Stimulated activated CD8-positive, alpha-beta memory T cell treated with anti-CD3 and anti-CD28 coated beads, Interleukin-15, amount 100 ng/mL, for 48 hours (primary cell): ENCODE measurements at places on chromosomes 6 and 20.

- no peak for DNase-seq
Observed at GRCh38 chr6:136656121-136656520, 105.9 kb upstream of the MAP7 start.

- DNase-seq, result no peak
Observed at GRCh38 chr6:140857739-140858380, 1274.9 kb upstream of the GJE1 start.

GRCh38 chr6:15887491-15888461 lies 224.9 kb upstream of the DTNBP1 start:
- no peak for DNase-seq

DNA sequence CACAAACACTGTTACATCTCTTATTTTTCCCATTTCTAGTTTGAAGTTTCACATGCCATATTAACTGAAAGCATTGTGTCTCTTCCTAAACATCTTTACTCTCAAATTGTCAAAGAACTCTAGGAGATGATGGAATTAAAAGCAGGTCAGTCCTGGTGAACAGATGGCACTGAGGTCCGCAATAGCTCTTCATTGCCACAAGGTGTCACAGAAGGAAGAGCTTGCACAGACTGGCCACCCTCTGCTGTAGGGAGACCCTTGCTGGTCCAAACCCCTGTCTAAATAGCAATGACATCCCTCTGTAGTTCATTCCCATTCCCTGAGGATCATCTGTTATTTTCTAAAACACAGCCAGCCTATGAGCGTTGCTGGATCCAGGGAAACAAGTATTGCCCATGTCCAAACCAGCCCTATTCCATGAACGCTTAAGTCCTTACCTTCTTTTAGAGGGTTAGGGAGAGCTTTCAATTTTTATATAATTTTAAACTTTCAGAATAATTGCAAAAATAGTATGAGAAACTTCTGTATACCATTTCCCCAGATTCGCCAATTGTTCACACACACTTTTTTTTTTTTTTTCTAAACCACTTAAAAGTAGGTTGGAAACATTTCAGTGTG lies 10.1 kb upstream of the HDAC2 start:
- no peak for DNase-seq

GRCh38 chr20:15163632-15164031 lies 826.2 kb upstream of the FLRT3 start:
- no peak for DNase-seq

DNA sequence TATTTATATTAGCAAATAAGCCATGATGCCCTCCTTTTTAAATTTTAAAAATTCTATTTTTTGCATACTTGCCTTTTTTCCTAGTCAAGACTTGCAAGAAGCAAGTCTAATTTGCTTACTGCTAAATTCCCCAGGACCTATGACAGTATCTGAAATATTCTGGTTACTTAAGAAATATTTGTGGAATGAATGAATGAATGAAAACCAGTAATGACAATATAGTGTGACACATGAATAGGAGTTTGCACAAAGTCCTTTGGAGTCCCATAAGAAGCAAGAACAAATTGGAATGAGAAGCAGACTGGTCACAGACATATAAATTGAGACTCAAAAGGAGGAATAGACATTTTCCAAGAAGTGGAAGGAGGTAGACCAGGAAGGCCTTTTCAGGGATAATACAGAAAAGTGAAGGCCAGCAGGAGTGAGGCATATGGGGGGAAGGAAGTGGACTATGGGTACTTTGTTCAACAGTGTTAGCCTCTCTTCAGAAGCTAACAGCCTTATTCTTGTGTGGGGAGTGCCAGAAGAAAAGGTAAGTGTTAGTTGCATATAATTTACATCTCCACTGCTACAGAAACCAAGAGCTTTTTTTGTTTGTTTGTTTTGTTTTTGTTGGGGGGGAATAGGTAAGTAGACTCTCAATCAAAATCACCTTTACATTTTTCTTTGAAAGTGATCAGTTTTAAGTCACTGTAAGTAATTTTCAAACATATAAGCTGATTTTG lies 93.6 kb upstream of the FAM184A start:
- DNase-seq, result no peak

GRCh38 chr20:63508072-63508768 lies 9.3 kb upstream of the EEF1A2 start:
- DNase-seq, result no peak

GRCh38 chr6:29479560-29479959 lies 8.2 kb downstream of the MAS1L start:
- DNase-seq, result no peak

DNA sequence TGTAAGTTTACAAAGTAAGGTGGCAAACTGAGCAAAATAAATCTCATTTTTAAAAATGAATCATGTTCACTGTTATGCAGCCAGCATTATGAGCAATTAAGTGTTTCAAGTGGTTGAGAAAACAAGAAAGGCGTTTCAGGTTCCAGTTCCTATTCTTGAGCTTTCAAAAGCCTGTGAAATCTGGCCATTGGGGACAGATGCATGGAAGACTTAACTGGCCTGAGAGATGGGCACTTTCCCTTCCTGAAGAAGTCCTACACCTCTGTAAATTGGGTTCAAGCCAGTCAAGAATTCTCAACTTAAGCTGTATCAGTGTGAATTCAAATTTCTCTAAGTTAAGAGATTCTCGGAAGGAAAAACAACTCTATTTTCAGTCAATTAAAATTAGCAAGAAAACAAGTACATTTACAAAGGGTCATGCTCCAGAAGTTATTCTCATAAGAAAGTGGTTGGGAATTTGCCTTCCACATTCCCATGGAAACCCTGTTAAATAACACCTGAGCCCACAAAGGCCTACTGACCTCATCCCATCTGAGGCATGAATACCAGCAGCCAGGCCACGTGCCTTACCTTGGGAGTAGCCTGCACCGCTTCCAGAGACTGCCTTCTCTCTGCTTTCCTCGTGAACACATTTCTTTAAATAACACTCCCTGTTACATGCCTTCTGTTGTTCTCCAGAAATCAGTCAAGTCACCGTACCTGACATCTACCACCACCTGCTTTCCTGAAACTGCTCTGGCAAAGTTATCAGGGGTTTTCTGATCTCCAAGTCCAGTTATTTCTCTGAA lies 19.4 kb downstream of the MAP3K5 start:
- no peak for DNase-seq

- no peak for DNase-seq
Observed at GRCh38 chr6:42316981-42317380, 99.3 kb upstream of the MRPS10 start.

GRCh38 chr6:124881898-124882578 lies 80.2 kb upstream of the RNF217 start:
- DNase-seq, result no peak

- no peak for DNase-seq
Observed at GRCh38 chr6:79277109-79277508, 42.6 kb upstream of the HMGN3 start.

DNA sequence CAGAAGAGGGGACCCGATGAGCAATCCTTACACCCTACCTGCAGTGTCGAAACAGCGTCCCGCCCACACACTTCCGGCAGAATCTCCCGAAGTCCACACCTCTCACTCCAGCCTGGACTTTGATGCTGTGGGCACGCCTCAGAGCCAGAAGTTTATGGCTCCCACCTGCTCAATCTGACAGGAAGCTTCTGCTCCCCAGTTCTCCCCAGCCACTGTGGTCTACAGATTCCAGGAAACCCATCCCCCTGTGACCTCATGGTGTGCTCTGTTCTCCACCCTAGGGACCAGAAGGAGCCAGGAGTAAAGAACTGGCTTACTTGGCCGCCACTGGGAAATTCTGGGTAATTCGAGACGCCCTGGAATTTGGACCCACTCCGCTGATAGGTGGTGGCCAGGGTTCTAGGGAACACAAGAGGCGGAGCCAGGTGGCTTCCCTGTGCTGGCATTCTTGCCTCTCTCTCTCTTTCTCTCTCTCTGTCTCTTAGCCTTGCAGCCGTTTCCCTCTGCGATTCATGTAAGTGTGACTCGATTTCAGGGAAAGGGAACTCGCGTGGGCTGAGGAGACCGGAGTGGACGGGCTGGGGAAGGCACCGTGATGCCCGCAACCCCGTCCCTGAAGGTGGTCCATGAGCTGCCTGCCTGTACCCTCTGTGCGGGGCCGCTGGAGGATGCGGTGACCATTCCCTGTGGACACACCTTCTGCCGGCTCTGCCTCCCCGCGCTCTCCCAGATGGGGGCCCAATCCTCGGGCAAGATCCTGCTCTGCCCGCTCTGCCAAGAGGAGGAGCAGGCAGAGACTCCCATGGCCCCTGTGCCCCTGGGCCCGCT lies at the start of gene TRIM15:
TRIM15 (plus strand) TSS at position 457 of the 828 bp plus-strand sequence; CDS start at position 596, 139 bp downstream.
- DNase-seq, result peak; percentile 51

DNA sequence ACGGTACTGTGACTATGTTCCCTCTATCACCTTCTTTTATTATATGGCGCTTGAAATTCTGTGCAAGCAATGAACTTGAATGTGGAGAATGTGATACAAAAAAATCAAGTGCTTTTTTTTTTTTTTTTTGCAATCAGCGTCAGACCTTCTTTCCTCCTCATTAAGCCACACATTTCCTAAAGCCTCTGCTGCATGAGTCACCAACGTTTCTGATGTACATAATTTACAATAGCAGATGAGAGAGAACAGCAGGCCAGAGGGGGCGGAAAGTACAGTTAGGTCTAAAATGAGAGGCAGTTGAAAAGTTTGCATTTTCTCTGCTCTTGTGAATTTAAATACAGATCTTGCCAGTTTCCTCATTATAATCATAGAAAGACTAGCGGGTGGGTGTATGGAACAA lies 114.6 kb upstream of the RIPOR2 start:
- no peak for DNase-seq

GRCh38 chr6:16857969-16858592 lies 96.8 kb upstream of the ATXN1 start:
- DNase-seq, result no peak

GRCh38 chr6:106870824-106871717 lies 103.5 kb downstream of the CD24 start:
- no peak for DNase-seq

DNA sequence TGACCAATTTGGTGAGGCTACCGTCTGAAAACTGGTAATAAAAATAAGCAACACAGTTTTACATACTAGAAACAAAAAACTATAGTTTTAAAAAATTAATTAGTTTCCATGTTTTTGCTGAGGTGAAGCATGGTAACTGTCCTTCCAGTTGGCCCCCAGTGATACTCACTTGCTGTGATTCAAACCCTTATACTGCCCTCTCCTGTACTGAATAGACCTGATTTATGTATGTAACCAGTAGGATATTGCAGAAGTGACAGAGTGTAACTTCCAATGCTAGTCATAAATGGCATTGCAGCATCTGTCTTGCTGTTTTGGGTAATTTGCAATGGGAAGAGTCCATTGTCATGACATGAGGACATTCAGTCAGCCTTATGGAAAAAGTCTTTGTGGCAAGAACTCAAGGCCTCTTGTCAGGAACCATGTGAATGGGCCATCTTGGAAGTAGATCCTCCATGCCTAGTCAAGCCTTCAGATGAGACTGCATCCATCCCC lies 8.9 kb upstream of the CHD6 start:
- DNase-seq, result no peak

DNA sequence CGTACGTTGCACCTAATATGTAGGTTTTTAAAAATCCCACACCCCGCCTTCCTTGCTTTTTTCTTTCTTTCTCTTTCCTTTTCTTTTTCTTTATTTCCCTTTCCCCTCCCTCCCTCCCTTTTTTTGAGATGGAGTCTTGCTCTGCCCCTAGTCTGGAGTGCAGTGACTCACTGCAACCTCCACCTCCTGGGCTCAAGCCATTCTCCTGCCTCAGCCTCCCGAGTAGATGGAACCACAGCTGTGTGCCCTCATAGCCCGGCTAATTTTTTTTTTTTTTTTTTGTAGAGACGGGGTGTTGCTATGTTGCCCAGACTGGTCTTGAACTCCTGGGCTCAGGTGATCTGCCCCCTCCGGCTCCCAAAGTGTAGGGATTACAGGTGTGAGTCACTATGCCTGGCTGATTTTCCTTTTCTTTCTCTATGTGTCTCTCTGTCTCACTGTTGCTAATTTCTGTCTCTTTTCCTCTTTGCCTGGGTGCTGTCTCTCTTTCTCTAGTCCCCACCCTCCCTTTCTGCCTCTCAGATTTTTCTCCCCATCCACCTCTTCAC lies 61.2 kb downstream of the SRC start:
- DNase-seq, result no peak

- DNase-seq, result no peak
Observed at GRCh38 chr6:96051555-96051954, 35.8 kb downstream of the FUT9 start.

DNA sequence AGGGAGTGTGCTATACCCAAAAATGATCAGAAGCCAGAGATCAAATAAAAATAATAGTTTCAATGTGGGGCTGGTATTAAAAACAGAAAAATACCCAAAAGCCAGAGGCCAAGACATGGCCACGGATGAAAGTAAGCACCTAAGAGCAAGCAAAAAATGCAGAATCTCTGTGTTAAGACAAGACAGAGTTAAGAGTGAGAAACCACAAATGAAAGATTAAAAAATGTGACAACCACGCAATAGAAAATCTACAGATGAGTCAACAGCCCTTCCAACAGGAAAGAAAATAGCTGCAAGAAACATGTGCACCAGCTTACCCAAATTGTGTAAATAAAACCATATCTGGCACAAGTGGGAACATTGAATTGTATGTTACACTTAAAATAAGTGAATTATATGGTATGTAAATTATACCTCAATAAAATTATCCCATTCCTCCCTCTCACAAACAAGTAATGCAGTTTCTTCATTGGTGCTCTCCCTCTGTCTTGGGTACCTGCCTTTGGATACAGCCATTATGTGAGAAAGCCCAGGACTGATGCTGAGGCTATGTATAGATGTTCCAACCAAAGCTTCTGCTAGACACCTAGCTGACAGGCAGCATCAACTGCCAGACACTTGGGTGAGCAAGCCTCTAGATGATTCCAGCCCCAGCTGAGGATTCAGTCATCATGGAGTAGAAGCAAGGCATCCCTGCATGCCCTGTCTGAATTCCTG lies 55.3 kb upstream of the UFL1 start:
- no peak for DNase-seq

- no peak for DNase-seq
Observed at GRCh38 chr6:88785478-88785877, 177.9 kb downstream of the RNGTT start.

- no peak for DNase-seq
Observed at GRCh38 chr6:167651318-167652041, 175.2 kb upstream of the AFDN start.

DNA sequence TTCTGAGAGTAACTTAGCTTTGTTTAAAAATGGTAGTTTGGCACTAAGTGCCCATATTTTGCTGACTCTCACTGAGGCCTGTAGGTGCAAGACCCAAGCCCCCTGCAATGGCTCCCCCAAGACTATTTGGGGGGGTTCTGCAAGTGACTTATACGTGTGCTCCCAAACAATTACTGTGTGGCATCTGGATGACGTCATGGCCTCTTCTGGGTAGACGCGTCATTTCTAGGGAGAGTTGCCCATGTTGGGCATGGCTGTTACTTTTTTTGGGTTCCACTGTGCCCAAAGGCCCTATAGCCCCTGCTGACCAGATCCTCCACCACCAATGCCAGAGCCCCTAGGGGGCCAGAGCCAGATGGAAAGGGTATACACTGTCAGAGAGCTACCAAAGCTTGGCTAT lies 110.3 kb upstream of the MYLIP start:
- no peak for DNase-seq

- no peak for DNase-seq
Observed at GRCh38 chr6:17945111-17945510, 42.3 kb downstream of the KIF13A start.

- no peak for DNase-seq
Observed at GRCh38 chr20:14700639-14700960, 363.2 kb upstream of the FLRT3 start.
